Iris pigment epithelial cell (primary cell): ENCODE measurements at places on chromosomes 5 and 9.

- peak; percentile 2 for DNase-seq
Measured at GRCh38 chr9:72132052-72132451, 17.2 kb upstream of the GDA start.

- DNase-seq, result no peak
Measured at GRCh38 chr5:40915341-40915926, 6.1 kb downstream of the C7 start.

DNA sequence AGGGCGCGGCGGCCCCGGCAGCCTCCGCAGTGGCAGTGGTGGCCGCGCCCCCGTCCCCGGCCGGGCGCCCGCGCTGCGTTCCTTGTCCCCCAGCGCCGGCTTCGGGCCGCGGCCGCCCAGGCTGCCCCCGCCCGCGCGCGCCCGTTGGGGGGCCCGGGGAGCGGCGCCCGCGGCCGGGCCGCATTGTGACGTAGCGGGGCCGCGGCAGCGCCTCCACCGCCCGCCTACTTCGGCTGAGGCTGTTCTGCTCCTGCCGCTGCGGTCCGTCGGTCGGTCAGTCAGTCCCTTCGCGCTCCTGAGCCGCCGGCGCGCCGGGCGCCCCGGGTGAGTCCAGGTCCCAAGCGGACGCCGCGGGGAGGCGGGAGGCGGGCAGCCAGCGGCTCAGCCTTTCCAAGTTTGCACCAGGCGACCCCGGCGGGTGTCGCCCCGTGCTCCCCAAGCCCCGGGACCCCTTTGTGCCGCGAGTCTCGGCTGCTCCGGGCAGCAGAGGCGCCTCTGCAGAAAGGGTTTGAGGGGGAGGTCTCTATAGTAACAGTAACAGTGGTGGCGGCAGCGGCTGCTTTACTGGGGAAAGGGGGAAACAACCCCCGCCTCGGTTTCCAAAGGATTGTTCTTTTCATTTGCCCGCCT lies at the start of gene SNCAIP:
SNCAIP (plus strand) TSS at position 277 of the 630 bp plus-strand sequence. CDS start 78,898 bp downstream, outside the sequence.
- DNase-seq, result peak; percentile 47

GRCh38 chr9:110933350-110934001 lies 104.8 kb downstream of the LPAR1 start:
- DNase-seq, result peak; percentile 23
